ENCODE measurements at places on chromosomes 11 and 22.

DNA sequence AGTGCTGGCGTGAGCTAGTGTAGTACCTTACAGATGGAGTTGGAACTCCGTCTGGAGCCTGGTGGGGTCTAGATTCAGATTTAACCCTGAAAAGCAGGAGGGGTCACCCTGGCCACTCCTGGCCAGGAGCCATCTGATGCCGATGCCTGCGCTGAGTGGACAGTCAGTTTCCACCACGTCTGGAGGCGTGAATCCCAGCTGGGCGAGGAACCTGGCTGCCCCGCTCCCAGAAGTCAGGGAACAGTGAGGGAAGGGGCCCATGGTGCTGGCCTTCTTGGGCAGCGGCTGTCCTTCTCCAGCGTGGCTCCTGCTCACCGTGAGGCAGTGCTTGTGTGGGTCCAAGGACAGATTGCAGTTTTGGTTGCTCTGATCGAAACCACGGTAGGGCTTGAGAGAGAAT lies 76.3 kb downstream of the PARVB start:
- DNase-seq = no peak

DNA sequence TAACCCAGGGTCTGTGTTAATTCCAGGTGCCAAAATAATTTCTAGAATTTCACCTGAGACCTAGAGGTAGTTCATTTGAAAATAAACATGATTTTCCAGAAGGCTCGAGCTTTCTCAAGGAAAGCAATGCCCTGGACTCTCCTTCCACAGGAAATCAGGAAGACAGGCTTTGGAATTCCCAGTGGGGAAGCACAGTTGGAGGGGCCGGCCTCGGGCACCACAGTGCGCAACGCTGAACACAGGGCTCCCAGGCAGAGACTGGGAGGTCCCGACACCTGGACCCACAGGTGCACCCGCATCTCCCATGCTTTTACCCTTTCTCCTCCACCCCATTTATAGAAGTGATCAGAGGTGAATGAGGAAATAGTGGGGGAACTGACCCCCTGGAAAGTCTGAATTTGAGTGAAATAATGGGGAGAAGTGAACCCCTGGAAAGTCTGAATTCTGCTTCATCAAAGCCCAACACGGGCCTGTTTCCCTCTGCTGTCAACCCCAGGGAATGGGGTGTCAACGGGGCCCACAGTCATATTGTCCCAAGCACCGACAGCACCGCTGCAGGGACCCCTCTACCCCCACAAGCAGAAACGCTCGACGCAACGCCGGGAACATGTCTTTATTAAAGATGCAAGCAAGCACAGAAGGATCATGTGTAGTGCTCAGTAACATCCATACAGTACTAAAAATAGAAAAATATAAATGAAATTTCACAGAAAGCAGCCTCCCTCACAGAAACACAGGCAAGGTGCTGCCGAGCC lies 12.0 kb upstream of the EFCAB6 start:
- DNase-seq = no peak

DNA sequence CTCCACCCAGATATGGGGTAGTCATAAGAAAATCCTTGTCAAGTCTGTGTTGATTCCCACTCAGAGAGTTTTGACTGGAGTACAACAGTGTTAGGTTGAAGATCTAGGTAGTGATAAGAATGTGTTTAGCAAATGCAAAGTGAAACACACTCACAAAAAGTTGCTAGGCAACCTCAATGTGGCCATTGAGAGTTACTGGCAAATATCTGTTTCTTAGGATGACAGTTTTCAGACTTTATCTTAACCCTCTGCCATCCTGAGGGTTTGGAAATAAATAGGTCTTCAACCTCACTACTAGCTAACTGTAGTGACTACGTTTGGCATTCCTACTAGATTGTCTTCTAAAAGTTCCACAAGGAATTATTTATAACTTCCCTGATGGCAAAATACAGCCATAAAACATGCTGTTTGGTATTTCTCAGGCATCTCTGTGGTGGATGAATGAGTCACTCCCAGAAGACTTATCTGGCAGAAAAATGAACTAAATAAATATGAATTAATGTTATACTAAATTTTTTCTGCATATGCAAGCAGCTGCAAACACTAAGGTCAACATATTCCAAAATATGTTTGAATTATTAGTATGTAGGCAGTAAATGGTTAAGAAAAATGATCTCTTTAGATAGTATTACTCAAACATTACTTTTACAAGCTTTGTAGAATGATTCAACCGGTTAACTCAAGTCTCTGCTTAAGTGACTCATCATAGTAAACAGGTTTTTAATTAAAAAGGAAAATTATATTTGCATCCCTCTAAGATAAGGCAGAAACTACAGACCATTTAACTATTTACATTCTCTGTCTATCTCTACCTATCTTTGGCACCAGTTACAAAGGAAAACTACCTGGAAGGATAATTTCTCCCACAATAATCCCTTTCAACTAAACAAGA lies 17.1 kb upstream of the SYTL2 start:
- DNase-seq = no peak

- no peak for DNase-seq
Measured at GRCh38 chr22:24826710-24827285, 20.8 kb downstream of the SGSM1 start.

- no peak for DNase-seq
Measured at GRCh38 chr22:23053051-23053707, 17.1 kb upstream of the GNAZ start.

- DNase-seq = no peak
Measured at GRCh38 chr11:28529046-28529445, 420.9 kb downstream of the METTL15 start.

DNA sequence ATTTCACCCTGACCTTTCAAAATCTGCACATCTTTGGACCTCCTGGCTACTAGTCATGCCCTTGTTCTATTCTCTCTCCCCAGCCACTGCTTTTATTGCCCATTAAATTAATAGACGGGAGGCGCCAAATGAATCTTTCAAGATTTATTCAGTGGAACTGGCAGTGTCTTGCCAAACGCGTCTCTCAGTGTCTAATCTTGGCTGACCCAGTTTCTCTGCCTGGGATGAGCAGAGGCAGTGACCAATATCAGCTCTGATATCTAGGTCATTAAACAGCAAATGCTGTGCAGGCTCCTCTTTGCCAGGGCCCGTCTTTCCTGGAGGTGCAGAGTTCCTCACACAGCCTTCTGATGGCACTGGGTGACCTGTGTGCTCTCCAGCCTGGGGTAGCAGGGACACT lies 74.0 kb downstream of the TRAF6 start:
- no peak for DNase-seq

DNA sequence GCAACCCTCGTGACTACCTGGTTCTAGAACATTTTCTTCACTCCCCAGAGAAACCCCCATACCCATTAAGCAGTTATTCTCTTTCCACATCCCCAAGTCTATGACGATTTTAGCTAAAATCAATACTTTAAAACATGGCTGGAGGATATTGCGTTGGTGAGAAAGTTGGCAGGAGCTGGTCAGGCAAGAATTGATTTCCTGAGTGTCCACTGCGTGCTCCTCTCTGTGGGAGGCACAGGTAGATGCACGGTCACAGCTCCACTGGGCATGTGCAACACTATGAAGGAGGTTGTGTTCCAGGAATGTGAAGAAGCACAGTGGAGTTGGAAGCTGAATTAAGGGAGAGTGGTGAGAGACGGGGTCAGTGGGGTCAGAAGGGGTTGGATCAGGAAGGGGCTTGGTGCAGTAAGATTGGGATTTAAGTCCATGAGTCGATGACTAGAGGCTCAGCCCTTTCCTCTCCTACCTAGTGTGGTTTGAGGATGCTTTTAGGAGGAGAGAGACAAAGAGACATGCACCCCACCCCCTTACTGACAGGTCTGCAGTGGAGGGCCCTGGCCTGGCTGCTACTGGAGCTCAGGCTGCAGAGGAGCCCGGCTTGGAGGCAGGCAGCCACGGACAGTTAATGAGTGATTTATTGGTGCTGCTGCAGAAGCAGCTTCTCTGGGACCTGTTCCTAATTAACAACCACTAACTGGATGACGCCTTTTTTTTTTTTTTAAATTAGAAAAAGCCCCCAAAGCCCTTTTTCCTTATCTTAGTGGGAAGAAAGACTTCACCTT lies 395.6 kb downstream of the TENM4 start:
- no peak for DNase-seq

GRCh38 chr11:128735935-128736605 lies 42.2 kb downstream of the FLI1 start:
- DNase-seq = no peak

DNA sequence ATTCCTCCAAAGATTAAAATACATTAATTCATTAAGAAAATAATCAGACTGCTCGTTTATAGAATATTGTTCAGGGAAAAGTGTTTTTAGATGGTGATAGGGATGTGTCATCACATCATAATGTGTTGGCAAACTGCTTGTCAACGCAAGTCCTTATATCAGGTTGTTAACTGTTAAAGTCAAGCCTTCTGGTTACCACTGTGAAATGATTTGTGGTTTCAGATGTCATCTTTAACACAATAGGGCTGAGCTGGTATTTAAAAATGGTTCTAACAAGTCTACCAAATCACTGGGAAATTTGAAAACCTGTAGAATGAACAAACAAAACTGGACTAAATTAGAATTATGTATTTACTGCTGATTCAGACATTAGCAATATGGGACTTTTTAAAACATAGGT lies 2.4 kb upstream of the MMP13 start:
- no peak for DNase-seq

DNA sequence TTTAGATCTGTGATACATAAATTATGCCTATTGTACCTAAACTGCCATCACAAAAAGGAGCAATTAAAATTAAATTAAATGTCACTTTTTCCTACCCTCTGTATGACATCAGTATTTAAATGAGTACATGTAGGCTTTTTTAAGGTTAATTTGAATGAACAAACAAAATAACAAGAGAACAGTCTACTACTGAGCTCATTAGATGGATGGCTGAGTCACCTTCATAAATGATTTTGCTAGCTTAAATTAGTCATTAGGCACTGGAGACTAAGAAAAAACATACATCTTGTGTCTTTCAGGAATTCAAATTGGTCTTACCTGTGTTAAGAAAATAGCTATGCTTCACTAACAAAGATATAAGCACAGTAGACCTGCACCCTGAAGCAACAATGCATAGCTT lies 153.6 kb downstream of the RCN1 start:
- DNase-seq = no peak

Measured in KG1 (cell line).